ENCODE measurements at places on chromosomes 1 and 21.

DNA sequence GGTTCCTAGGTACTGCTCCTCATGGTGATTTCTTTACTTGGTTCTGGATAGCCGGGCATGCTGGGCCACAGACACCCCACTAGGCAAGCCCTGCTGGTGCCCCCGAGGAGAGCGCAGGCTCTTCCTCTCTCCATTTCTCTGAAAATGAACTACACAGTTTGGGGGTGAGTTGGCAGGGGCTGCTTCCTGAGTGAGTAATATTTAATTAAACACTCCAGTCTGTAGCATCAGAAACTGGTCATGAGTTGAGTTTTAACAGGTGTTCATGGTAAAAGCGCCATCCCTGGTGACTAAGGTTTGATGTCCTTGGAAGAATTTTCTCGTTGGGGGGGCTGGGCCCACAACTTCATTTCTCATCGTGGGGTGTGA is 1.7 kb downstream of the SPSB1 start:
- no peak for DNase-seq

DNA sequence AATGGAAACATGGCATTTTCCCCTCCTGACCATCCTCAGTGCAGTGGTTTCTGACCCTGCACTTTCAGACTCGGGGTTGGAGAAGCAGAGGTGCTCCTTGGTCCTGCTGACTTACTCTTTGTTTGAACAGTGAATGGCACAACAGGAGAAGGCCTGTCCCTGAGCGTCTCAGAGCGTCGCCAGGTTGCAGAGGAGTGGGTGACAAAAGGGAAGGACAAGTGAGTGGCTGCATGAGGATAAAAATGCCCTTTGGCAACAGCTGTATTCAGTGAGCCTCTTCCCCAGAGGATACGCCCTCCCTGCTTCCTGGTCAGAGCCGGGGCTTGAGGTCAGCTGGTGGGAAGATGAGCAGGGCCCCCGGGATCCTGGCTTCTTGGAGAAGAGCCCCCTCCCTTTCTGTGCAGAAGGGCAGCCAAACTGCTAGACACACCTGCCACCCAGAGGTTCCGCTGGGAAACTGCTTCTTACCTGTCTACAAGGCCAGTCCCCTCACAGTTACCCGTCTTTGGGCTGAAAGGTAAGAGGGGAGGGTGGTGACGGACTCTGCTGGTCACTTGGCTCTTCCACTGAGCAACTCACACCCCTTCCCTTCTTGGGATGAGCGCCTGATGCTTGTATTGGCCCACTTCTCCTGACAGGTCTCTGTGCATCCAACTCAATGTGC is 16.6 kb downstream of the NPL start:
- DNase-seq, result no peak

DNA sequence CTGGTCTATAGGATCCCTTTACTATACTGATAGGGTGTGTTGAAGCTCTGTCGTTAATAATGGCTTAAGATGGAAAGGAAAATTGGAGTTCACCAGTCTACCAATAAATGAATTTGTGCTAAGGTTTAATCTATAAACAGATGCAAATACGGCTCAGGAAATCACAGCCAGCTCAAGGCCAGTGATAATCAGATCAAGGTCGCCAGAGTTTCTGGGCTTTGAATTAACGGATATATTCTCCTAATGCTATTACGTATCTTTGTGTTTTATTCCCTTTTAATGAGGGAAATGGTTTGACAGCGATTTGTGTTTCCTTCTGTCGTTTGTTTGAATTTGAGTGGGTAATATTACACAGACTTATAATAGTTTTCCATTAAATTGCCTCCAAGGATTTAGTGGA is 279.6 kb downstream of the BACH1 start:
- DNase-seq, result no peak

GRCh38 chr1:84889437-84889836 is 3.6 kb downstream of the LPAR3 start:
- peak; percentile 31 for DNase-seq

DNA sequence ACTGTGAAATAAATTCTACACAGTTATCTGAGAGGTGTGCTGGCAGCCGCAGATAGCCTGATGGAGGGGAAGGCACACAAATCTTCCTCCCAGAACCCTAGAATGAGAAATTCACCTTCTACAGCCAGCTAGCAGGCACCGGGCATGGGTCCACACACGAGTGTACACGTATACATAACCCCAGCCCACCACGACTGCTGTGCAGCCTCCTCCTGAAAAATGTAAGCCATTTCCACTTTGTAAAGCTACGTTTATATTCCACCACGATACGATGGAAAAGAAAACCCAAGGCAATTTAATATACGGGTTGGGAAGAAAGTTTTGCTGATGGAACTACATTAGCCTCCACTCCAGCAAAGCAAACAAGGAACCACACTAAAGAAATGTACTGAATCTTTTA is 1.8 kb downstream of the BTG3 start:
- DNase-seq, result peak; percentile 19

DNA sequence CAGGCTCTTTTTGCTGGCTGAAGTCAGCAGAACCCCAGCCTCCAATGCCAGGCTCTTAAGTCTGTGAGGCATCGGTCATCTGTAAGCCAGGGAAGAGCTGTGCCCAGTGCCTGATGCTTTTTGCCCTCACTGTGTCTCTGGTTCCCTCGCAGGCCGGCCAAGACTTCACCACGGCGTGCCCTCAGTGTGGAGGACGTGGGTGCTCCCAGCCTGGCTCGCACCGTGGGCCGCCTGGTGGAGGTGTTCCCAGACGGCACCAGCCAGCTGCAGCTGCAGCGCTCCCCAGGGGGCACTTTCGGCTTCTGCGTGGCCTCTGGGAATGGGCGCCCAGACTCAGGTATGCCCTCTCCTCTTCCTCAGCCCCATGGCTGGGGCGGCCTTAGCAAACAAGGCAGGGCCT is 32.5 kb downstream of the KIAA1614 start:
- no peak for DNase-seq

DNA sequence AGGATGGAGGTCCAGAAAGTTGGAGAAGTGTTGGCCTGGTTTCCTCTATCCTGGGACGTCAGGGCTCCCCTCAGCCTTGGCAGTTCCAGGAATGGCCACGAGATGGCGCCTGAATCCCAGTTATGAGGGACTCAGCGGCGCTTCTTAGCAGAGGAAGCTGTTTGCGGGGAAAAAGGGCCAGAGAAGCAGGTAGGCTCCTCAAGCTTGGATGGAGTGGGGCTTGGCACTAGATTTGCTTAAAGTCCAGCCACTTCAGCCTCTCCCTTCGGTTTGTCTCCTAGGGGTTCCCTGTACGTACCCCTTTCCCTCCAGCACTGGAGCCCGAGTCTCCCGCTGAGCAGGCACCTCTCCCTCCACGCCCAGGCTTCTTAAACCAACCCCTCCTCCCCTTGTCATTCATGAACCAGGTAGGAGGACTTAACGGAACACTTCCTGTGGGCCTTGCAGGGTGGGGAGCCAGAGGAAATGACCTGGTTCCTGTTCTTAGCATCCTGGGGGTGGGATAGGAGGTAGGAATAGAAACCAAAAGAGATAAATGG is 32.0 kb upstream of the TENT5B start:
- peak; percentile 86 for DNase-seq

- DNase-seq, result no peak
These were observed 450.8 kb downstream of the PTPRU start for GRCh38 chr1:29687166-29687565.

GRCh38 chr1:85935234-85935633 is 221.3 kb downstream of the COL24A1 start:
- no peak for DNase-seq

DNA sequence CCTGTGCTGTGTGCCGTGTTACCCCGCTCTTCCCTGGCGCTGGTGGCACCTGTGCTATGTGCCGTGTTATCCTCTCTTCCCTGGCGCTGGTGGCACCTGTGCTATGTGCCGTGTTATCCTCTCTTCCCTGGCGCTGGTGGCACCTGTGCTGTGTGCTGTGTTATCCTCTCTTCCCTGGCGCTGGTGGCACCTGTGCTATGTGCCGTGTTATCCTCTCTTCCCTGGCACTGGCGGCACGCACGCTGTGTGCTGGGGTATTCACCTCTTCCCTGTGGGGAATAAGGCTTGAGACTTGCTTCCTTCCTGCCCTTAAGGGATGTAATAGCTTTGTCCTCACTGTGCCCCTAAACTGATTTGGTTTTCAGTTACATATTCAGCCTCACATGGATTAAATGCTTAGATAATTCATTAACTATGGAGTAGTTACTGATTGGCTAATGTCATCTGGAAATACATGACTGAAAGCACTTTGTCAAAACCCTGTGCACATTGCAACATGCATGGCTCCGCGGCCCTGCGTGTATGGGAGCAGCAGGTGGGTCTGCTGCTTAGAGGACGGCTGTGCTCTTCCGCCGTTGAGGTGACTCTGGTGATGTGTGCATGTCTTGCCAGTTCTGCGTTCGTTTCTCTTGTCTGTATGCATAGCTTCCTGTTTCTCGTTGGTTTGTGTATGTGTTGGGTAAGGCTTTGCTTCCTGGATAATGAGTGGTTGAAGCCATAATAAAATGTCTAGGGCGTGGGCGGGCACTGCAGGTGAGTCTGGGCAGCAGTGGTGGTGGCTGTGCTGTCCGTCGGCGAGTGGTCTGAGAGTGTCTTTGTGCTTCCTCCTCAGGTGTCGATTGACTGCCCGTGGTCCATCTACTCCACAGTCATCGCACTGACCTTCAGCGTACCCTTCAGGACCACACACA is 17.9 kb upstream of the PWP2 start:
- peak; percentile 10 for DNase-seq

- DNase-seq, result no peak
These were observed 60.0 kb downstream of the SLC19A1 start for GRCh38 chr21:45481977-45482898.

DNA sequence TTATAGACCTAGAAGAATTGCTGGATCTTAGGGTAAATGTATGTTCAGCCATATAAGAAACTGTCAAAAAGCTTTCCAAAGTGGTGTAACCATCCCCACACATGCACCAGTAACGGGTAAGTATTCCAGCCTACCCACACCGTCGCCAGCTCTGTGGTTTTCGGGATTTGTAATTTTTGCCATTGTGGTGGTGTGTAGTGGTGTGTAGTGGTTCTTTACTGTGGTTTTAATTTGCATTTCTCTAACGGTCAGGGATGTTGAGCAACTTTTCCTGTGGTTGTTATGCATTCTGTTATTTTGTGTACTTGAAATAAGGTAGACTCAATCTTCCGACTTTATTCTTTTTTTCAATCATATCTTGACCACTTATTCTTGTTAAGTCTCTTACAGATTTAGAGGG is 342.4 kb upstream of the AJAP1 start:
- peak; percentile 3 for DNase-seq

All from KBM-7 (cell line).